ENCODE measurements at places on chromosomes 4 and X. TPM values are rescaled to one million over a fixed set of nuclear protein-coding genes. Genes with fewer than 3 reads are reported as not detected.

DNA sequence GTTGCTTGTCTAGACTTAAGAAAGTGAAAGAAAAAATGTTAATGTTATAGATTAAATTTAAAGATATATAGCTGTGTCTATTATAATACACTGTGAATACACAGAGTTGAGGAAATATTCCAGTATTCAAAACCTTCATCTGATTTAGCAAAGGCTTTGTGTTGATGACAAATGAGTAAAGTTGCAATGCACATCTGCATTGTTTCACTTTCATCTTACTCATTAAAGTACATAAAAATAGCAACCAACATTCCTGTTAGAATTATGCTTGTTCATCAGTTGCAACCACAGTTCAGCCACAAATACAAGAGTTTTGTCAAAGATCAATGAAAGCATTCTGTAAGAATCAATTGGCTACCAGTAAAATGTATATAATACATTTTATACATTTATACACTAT lies 346.4 kb upstream of the SLC7A11 start:
- no peaks in the 10 kb centered on the region for H3K36me3 ChIP-seq
- no peak overlapping the region for H3K4me3 ChIP-seq
- no peak overlapping the region for H3K27ac ChIP-seq
- no peaks in the 10 kb centered on the region for H3K27me3 ChIP-seq

DNA sequence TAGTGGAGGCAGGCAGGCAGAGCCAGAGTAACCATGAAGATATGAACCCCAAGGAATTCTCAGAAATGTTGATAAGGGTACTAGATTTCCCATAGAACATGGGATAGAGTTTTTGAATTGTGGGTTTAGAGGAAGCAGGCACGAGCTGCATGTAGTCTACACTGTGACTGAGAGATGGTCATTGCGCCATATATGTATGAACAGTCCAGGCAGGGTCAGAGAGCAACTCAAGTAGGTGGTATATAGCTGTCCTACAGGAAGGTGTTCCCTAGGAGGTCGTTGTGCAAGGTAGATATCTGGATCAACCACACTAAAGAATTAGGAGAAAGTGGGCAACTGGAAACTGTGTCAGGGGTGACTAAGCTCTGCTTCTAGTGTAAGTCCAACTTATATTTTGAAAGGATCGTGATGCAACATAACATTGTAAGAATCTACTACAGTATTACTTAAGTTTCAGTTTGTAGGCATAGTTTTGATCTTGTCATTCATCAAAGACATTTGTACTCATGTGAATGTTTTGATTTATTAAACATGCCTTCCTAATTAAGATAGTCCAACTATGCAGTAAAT lies 94.6 kb downstream of the HPGD start:
- no peak overlapping the region for H3K4me3 ChIP-seq
- no peaks in the 10 kb centered on the region for H3K27me3 ChIP-seq
- no peaks in the 10 kb centered on the region for H3K36me3 ChIP-seq

- no peaks in the 10 kb centered on the region for H3K27me3 ChIP-seq
Measured at GRCh38 chr4:18480928-18481327, 459.4 kb upstream of the LCORL start.

DNA sequence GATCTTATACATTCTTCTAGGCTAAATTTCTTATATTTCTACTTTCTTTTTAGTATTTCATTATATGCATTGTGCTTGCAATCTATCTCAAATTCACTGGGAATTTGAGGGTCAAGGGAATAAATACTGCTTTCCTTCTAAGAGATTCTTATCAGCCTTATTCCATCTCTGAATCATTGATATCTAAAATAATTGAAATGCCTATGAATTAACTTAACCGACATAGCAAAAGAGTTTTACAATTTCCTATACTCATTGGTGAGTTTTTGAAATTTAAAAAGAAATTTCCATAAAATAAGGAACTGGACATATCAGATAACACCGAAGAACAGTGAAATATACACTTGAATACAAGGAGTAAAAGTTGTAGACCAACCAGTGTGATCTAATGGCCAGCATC lies 373.7 kb downstream of the NAF1 start:
- no peak overlapping the region for H3K4me3 ChIP-seq
- H3K4me1 ChIP-seq = no peaks in the 10 kb centered on the region
- peaks cover 6% of the 10 kb centered on the region for H3K27me3 ChIP-seq

GRCh38 chrX:133391111-133391510 lies 24.2 kb downstream of the GPC4 start:
- no peak overlapping the region for H3K27ac ChIP-seq
- DNase-seq = no peak
- peaks cover 57% of the 10 kb centered on the region for H3K4me1 ChIP-seq
- H3K4me3 ChIP-seq = no peak overlapping the region
- H3K27me3 ChIP-seq = peaks cover 12% of the 10 kb centered on the region

CTSO gene
- 7.6 TPM for total RNA-seq

PIN4 gene
- 17.3 TPM for total RNA-seq

GRCh38 chr4:129335276-129335675 lies 239.3 kb downstream of the C4orf33 start:
- no peaks in the 10 kb centered on the region for H3K36me3 ChIP-seq
- H3K4me3 ChIP-seq = no peak overlapping the region
- peaks cover 10% of the 10 kb centered on the region for H3K27me3 ChIP-seq
- H3K27ac ChIP-seq = no peak overlapping the region
- H3K4me1 ChIP-seq = peaks cover 13% of the 10 kb centered on the region

- no peak overlapping the region for H3K27ac ChIP-seq
- no peaks in the 10 kb centered on the region for H3K36me3 ChIP-seq
- no peaks in the 10 kb centered on the region for H3K27me3 ChIP-seq
- no peak overlapping the region for H3K4me3 ChIP-seq
- H3K4me1 ChIP-seq = no peaks in the 10 kb centered on the region
Measured at GRCh38 chrX:38824176-38824575, 22.9 kb downstream of the MID1IP1 start.
